ENCODE measurements at places on chromosomes 7 and 10.

DNA sequence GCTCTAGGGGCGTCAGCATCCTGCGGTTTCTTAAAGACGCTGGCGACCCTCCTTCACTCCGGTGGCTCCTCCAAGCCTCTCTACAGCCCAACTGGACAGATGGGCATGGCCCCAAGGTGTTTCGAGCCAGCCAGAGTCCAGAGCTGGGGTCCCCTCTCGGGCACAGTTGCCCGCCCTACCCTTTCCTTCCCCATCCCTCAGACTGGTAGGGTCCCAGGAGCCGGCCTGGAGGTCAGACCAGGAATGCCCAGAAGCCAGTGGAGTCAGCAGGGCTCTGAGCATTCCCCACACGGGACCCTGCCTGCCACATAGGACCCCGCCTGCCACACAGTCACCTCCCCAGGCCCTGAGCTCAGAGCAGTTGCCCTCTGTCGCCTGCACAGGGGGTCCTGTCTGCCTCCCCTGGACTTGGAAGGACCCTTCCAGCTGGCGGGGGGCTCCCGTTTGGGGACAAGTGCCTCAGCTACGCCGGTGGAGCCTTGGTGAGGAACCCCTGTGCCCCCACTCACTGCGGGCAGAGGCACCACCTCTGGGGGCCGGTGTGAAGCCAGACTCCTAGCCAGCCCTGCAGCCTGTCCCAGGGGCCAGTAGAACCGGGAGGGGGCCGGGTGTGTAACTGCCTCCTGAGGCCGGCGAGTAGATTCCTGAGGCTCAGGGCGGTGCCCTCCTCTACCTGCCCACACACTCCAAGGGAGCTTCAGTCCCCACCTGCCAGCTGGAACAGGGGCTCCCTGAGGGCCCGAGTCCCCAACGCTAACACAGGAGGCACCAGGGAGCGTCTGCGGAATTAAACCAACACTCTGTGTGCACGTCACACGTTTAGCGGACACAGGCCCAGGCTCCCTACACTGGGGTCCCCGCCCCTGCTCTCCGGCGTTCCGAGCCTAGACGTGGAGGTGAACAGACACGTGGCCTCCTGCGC is 19.4 kb upstream of the PDGFA start:
- DNase-seq = peak; percentile 5

DNA sequence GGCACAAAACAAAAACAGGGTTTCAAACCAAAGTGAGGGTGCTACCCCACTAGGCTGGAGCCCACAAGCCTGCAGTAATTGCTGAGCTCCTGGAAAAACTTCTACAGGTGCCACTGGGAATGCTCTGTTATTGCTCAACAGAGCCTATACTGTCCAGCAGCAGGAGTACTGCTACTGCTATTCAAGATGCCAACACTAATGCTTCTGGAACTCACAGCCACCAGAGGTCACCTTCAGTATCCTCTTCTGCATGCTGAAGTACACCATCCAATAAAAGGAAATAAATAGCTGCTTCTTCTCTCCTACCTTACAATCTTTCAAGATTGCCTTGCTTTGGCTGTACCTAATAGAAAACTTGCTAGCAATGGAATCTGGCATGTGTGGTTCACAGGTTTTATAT is 222.0 kb downstream of the LRRN3 start:
- DNase-seq = no peak

- no peak for DNase-seq
These were observed 7.8 kb downstream of the SUN1 start for GRCh38 chr7:840001-840600.

DNA sequence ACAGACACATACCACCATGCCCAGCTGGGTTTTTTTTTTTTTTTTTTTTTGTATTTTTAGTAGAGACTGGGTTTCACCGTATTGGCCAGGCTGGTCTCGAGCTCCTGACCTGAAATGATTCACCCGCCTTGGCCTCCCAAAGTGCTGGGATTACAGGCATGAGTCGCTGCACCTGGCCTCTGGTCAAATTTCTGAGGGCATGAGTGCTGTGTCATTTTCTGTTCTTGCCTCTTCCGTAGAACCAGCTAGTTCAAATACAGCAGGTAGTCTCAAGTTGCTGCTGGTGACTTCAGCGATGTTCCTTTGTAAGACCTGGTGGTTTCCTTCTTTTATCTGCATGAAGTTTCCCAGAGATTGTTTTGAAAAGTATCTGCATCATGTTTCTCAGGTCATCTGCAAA is 134.8 kb upstream of the SHH start:
- DNase-seq = no peak

DNA sequence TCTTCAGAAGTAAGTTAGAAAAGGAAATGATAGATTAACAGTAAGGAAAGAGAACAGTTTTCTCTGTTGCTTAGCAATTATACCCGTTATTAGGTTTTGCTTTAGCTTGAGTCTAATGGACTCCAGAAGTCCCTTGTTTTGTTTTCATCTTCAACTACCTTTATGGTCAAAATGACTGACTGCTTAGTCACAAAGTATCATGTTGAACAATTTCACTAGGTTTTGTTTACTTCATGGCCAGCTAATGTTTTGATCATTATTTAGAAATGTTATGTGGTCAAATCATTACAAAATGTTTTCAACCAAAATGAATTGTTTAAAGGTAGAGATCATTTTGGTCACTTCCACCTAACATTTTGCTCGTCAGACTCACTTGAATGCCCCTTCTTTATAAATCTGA is 1.9 kb downstream of the UBN2 start:
- DNase-seq = peak; percentile 10

GRCh38 chr10:7817984-7818294 is 366 bp upstream of the TAF3 start:
- no peak for DNase-seq

DNA sequence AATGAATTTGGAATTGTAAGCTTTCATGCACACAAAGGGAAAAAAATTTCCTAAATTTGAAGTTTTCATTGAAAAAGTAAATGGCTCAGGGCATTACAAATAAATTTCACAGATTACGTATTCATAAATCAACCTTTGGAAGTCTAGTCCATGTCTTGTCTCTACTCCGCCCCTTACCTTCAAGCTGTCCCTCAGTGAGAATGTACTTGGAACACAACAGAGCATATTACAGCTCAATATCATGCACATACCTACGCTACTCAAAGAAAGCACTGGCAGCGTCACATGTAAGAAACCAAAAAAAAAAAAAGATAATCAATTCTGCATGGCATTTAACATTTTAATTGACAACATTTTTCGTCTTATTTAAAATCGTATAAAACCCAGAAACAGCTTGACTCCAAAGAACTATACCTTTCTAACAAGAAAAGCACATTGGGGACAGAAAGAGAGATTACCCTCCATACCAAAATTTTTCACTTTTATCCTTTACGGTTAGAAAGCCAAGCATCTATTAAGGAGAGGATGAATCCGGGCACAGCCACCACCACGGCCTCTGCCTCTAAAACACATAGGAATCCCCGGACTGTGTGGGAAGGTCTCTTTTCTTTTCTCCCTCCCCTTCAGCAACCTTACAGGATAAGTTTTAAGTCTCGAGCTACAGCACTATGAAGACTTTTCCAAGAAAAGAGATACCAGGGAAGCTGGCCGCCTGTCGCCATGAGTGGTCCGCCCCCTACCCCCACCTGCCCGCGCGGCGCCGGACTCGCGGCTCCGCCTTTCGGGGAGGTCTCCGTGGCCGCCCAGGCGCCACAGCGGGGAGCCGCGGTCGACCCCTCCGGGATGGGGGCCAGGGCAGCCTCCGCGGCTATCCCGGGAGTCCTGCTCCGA is 1.1 kb downstream of the JMJD1C start:
- no peak for DNase-seq

DNA sequence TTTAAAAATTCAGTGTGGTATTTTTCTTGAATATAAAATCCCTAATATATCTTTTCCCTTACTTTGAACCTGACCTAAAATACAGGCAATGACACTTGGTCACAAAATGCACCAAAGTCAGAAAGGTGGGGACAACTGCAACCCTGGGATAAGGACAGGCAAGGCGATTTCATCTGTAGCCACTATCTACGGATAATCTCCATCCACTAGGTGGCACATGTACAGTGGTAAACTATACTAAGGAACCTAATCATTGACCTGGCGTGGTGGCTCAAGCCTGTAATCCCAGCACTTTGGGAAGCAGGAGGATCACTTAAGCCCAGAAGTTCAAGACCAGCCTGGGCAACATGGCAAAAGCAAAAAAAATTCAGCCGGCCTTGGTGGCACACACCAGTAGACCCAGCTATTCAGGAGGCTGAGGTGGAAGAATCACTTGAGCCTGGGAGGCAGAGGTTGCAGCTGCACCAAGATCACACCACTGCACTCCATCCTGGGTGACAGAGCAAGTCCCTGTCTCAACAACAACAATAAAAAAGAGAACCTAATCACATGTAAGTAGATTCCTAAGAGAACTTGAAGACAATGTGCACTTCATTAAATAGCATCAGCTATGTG is 98.9 kb downstream of the KMT2C start:
- peak; percentile 17 for DNase-seq

GRCh38 chr10:22605168-22605567 is 109.2 kb downstream of the PIP4K2A start:
- no peak for DNase-seq

DNA sequence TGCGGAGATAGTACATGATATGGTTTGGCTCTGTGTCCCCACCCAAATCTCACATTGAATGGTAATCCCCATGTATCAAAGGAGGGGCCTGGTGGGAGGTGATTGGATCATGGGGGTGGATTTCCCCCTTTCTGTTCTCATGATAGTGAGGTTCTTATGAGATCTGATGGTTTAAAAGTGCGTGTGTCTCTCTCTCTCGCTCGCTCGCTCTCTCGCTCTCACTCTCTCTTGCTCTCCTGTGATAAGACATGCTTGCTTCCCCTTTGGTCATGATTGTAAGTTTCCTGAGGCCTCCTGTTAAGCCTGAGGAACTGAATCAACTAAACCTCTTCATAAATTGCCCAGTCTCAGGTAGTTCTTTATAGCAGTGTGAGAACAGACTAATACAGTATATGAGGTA is 171.9 kb downstream of the NSUN6 start:
- no peak for DNase-seq

DNA sequence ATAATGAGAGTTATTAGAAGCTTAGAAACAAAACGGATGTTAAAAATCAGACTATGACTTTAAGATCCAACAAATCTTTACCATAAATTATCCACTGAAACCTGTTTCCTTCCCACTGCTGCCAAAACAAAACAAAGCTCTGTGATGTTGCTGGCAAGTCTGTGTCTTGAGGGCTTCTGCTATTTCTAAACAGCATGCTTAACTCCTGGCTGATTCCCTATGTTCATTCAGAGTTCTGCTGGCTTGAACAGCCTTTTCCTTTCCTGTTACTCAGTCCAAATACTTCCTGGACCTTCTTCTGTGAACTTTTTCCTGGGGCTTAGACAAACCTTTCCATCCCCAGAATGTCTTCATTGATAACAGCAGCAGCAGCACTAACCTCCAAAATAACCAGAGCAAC is 448.1 kb downstream of the SORCS1 start:
- no peak for DNase-seq

GRCh38 chr7:151306374-151306773 is 35.2 kb upstream of the NUB1 start:
- DNase-seq = no peak

DNA sequence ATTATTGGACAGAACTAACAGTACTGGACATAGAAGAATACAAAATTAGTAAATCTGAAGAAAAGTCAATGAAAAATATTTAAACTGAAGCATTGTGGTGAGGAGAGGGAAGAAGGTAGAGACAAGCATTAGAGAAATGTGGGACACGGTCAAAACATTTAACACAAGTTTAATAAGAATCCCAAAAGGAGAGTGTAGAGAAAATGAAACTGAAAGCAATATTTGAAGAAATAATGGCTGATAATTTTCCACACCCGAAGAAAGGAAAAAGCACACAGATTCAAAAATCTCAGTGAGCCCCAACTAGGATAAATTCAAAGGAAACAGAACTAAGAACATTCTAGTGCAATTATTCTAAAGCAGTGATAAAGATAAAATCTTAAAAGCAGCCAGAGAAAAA is 126.4 kb upstream of the LRRTM3 start:
- no peak for DNase-seq

DNA sequence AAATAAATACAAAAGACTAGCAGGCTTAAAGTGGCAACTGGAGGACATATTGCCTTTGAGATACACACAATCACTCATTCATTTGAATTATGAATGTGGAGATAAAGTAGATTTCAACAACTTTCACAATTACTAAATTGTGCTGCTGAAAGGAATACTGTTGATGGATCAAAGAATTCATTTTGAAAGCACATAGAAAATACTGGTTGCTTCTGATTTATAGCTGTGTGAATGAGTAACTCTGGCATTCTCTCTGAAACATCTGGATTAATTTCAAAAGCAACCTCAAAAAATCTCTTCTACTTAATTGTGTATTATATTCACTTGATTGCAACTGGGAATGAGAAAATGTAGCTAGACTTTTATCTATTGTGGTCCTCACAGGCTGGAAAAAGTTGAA is 397.6 kb downstream of the THSD7A start:
- DNase-seq = no peak

GRCh38 chr7:130420943-130421578 is 19.8 kb downstream of the CEP41 start:
- no peak for DNase-seq

- no peak for DNase-seq
These were observed 42.4 kb downstream of the TBATA start for GRCh38 chr10:70742537-70743429.

DNA sequence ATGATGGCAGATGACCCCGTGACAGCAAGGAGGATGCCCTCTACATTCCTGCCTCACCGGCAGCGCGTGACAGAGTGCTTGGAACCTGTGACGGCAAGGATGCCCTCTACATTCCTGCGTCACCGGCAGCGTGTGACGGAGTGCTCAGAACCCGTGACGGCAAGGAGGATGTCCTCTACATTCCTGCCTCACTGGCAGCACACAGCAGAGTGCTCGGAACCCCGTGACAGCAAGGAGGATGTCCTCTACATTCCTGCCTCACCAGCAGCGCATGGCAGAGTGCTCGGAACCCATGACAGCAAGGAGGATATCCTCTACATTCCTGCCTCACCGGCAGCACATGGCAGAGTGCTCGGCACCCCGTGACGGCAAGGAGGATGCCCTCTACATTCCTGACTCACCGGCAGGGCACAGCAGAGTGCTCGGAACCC is 231.0 kb downstream of the DIP2C start:
- DNase-seq = no peak

- DNase-seq = peak; percentile 60
These were observed 692 bp downstream of the NEURL1 start for GRCh38 chr10:103493916-103494877.

DNA sequence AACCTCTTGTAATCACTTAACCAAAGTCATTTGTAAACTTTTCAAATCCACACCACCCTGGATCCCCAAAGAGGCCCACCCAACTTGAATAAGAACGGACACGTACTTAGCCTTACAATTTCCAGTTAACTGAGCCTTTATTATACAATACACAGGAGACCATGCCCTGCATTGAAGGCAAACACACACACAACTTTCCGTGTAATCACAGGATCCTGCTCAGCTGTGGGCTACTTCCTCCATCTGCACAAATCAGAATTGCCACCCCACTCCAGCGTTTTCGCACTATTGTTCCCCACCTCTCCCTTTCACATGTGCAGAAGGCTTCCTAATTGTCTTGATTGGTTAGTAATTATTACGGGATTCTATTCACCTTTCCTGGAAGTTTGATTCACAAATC is 12.1 kb upstream of the PODXL start:
- no peak for DNase-seq

- DNase-seq = no peak
These were observed 814 bp downstream of the MEST start for GRCh38 chr7:130492523-130493274.

- no peak for DNase-seq
These were observed 2.1 kb downstream of the GALNTL5 start for GRCh38 chr7:151958036-151959010.
